ENCODE measurements at places on chromosomes 3 and 15.

- no peaks in the 10 kb centered on the region for H3K36me3 ChIP-seq
- H3K4me3 ChIP-seq: no peak overlapping the region
- peaks cover 6% of the 10 kb centered on the region for H3K4me1 ChIP-seq
These were observed 84.2 kb upstream of the GOLGA6L4 start for GRCh38 chr15:84151205-84151931.

GRCh38 chr3:174776123-174776522 lies 83.0 kb upstream of the NAALADL2 start:
- no peaks in the 10 kb centered on the region for H3K4me1 ChIP-seq
- DNase-seq: peak; percentile 46
- H3K27me3 ChIP-seq: no peaks in the 10 kb centered on the region
- no peaks in the 10 kb centered on the region for H3K36me3 ChIP-seq

- no peak for DNase-seq
- H3K36me3 ChIP-seq: peaks cover 62% of the 10 kb centered on the region
- no peak overlapping the region for H3K4me3 ChIP-seq
- no peak overlapping the region for H3K27ac ChIP-seq
These were observed 84.4 kb downstream of the PGPEP1L start for GRCh38 chr15:98923171-98923570.

GRCh38 chr15:78108300-78109084 lies 16.1 kb downstream of the SH2D7 start:
- peak; percentile 89 for DNase-seq
- no peak overlapping the region for H3K4me3 ChIP-seq
- H3K27ac ChIP-seq: no peak overlapping the region

GRCh38 chr15:43975326-43975725 lies 148.5 kb downstream of the WDR76 start:
- no peak overlapping the region for H3K27ac ChIP-seq
- H3K27me3 ChIP-seq: no peaks in the 10 kb centered on the region
- H3K36me3 ChIP-seq: no peaks in the 10 kb centered on the region
- peaks cover 2% of the 10 kb centered on the region for H3K4me1 ChIP-seq
- H3K4me3 ChIP-seq: no peak overlapping the region

DNA sequence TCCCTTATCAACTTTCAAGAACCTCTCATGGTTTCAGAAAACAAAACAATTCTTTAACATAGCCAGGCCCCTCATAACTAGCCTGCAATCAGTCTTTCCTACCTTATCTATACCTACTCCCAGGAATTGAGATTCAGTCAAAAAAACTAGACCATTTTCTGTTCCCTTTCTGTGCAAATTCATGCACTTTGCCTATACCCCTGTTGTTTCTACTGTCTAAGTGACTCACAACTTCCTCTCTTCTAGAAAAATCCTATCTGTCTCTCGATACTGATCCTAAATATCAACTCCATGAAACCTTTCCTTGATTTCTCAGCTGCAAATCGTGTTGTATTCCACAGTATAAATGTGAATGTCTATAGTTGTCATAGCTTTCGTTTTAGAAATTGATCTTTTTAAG lies 10.9 kb upstream of the IL1RAP start:
- no peak overlapping the region for H3K27ac ChIP-seq
- no peaks in the 10 kb centered on the region for H3K27me3 ChIP-seq
- H3K36me3 ChIP-seq: no peaks in the 10 kb centered on the region
- no peaks in the 10 kb centered on the region for H3K4me1 ChIP-seq
- H3K4me3 ChIP-seq: no peak overlapping the region
- DNase-seq: no peak

Measured in mesenchymal stem cell (in vitro differentiated cells and primary cell).